ENCODE measurements at places on chromosomes 12 and 14.

DNA sequence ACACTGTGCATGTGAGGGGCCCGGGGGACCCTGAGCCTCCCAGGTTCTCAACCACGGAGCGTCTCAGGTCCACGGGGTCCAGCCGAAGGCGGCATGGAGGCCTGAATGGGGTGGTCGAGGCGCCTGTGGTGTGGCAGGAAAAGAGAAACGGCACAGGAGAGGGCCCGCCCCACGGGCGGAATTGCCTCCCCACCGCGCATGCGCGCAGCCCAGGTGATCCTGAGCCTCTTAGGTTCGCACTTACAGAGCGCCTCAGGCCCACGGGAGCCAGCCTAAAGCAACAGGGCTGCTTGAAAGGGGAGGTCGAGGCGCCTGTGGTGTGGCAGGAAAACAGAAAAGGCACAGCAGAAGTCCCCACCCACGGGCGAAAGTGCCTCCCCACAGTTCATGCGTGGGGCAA is 311.0 kb downstream of the ALG10 start:
- DNase-seq, result no peak

DNA sequence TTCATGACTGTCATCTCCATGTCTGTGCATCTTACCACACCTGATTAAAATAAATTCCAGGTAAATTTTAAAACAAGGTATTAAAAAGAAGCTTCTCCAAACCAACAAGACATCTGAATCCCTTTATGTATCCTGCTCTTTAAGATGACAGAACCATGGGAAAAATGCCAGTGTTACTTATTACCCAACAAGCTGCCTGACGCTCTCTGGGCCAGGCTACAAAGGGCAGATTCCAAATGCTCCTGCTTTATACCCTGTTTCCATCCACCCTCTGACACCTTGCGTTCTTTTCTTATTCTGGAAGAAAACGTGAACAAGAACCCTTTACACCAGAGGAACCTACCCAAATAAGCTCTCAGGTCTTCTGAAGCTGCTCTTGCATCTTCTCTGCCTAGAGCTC is 70.7 kb downstream of the SLC8A3 start:
- DNase-seq, result no peak

DNA sequence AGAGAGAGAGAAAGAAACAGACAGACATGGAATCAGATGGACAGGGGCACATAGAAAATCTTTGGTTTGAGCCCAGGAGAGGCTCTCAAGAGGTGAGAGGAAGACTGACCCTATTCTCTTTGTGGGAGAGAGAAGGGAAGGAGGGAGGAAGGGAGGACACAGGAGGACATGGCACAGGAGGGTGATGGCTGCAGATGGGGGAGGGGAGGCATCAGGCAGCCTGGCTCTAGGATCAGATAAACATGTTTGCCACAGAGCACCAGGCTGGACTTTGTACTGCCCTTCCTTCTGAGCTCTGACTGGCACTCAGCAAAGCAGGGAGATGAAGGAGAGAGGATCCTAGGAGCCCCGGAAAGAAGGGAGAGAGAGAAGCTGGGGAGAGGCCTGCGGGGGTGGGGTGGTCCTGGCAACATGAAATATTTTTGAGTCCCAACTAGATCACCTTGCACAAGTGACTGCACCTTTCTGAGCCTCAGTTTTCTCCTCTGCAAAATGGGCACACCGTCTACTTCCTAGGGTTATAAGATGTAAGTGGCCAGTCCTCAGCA is 6.1 kb downstream of the HNF1A start:
- DNase-seq, result no peak

DNA sequence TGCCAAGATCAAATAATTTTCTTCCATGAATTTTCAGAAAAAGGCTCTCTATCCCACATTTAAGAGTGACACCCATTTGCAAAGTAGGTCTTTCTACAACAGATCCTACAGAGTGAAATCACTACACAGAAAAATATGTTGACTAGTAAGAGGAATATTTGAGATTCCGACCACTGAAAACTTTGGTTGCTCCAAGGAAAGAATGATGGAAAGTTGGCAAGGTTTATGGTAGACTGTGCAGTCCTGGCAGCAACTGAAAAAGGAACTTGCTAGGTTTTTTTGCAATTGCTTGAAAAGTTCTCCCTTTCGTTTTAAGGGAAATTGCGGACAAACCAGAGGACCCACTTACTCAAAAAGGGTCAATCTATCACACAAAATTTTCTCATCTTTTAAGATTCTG is 83.1 kb upstream of the TSPAN8 start:
- no peak for DNase-seq

DNA sequence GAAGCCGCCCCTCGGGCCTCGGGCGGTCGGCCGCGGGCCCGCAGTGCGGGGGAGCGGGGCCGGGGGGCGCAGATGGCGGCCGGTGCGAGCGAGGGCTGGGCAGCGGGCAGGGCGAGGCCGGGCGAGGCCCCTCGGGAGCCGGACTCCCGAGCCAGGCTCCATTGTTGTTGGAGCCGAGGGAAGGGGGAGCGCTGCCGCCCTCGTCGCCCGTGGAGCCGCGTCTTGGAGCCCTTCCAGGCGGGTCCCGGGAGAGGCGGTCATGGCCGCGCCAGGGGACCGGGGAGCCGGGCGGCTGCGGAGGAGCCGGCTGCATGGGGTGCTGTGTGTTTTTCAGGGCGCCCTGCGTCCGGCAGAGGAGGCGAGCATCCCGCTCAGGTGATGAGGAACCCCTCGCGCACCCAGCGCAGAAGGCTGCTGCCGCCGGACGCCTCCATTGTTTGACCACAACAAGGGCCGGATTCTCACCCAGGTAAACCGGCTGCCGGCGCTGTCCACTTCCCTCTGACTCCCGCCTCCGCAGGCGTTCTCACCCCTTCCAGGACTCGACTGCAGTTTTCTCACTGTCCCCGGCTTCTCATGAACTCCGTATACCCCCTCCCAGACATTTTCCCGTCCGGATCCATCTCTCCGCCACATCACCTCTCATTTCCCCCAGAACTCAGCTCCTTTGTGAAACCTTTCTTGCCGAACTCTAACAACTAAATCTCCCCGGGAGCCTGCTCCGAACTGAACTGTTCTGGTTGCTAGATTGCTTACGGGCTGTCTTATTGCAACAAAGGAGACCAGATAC is 732 bp downstream of the ZNF664 start:
- DNase-seq, result peak; percentile 14

DNA sequence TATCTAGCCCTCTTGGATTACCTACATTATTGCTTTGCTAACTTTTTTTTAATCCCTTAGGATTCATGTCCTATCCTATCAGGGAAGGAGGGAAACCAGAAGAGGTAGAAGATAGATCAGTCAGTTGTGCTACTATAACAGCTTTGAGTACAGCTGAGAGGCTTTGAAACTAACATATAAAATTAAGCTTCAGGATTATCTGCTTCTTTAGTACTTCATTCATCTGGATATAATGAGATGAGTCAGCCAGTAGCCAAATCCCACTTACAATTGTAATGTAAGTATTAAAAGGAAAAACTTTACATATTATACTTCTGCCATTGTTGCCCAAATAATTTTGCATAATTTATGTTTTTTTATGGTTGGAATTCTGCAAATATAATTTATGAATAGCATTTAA is 33.4 kb upstream of the ANO6 start:
- no peak for DNase-seq

DNA sequence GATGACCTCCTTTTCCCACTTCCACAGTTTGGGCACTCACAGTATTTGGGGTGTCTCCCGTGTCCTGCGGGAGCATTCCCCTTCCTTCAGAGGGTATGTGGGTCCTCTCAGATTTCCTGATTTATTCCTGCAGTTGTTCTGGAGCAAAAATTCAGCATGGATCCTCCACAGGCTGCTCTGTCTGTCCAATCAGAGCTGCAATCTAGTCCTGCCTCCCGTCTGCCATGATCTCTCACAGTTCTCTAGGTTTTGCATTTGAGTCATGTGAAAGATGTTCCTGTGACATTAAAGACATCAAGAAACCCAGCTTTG is 435.9 kb downstream of the TMTC2 start:
- DNase-seq, result no peak

DNA sequence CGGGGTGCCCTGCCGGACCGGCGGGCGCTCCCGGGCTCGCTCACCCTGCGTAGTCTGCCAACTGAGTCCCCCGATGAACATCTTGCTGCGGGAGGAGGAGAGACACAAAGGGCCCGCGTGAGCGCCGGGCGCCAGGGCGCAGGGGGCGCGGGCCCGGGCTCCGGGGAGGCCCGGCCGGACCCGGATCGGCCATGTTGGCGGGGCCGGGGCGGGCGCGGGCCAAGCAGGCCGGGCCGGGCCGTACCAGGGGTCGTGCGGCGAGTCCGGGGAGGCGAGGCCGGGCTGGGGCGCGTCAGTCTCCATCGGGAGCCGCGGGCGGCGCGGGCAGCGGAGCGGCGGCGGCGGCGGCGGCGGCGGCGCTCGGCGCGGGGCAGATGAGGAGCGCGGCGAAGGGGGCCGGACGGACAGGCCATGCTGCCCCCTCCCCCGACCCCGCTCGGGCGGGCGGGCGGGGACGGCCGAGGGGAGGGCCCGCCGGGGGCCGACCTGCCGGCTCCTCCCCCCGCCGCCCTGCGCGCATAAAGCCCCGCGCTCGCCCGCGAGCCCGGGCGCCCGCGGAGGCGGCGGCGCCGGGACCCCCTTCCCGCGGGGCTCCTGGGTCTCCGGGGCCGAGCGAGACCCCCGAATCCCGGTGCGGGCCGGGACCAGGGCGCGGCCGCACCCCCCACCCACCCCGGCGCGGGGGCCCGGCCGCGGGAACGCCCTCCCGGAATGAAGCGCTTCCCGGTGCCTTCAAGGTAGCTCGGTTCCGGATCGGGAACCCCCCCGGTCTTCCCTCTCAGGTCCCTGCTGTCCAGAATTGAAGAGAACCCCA is at the start of gene MSI1:
TSS of gene MSI1 (minus strand) at position 376 of the 814 bp plus-strand sequence. CDS start at position 303, 73 bp downstream.
- DNase-seq, result no peak

GRCh38 chr12:132248453-132249167 is 80.8 kb downstream of the GALNT9 start:
- DNase-seq, result no peak

- no peak for DNase-seq
These were observed 15.9 kb downstream of the GALNT8 start for GRCh38 chr12:4736091-4736490.

DNA sequence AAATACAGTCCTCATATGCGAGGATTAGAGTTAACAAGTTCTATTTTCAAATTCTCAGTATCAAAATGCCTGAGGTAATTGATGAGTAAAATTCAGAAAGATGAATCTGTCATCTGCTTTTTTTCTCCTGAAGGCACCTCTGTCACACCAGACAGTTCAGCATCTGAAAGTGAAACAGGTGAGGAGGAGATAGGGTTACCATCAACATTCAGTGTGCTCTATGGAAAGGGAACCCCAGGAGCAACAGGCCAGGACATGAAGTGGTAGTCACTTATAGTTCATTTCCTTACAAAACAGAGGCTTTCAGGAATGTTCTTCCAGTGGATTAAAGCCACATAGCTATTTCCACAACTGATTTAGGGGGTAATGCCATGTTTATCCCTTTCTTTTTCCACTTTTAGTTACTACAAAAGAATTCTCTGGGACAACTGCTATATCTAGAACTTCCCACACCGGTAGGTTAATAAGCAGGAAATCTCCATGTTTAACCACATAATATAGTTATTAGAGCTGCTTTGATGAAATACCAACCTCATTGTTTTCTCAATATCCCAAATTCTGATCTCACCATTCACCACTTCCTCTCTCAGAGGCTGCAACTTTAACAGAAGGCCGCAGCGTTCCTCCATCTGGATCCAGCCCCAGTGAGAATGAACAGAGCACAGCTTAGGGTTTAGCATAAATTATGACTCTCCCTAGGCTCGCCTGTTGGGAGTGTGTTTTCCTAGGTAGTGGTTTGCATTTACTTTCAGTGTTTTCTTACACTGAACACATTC is 177.0 kb upstream of the CNTN1 start:
- no peak for DNase-seq

- no peak for DNase-seq
These were observed 28.9 kb upstream of the PPM1A start for GRCh38 chr14:60220084-60220483.

DNA sequence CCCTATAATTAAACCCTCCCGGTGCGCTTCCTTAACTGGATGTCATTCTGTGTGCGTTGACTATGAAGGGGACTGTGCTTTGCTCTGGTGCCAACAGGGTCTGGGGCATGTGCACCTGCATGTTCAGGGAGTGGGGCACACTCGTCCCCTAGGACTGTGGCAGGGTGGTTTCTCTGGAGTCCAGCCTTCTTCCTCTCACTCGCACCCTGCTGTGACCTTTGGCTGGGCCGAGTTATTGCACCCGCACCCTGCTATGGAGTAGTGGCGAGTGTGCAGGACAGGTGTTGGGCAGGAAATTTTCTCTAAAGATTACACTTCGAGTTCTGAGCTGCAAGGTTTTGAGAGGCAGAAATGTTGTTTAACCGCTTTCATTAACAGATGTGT is 138.9 kb downstream of the PLXNC1 start:
- DNase-seq, result no peak

GRCh38 chr12:130800312-130800711 is 38.7 kb downstream of the STX2 start:
- no peak for DNase-seq

DNA sequence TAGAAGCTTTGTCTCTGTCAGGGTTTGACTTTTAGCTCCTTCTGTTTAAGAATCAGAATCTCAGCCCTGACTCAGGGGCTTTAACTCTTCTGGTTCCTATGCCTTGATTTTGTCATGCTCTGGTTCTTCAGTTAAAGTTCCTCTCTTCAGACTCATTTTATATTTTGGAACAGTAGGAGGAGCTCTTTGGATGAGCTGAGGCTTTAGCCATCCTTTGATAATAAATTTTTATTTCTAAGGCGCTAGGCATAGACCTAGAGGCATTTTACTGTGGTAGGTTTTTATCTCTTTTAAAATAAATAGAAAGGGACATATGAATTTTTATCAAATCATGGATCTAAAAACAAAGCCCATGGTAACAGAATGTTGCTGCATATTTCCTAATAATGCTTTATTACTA is 51.7 kb downstream of the ATP23 start:
- no peak for DNase-seq

GRCh38 chr14:102982852-102983470 is 60.5 kb downstream of the AMN start:
- no peak for DNase-seq

DNA sequence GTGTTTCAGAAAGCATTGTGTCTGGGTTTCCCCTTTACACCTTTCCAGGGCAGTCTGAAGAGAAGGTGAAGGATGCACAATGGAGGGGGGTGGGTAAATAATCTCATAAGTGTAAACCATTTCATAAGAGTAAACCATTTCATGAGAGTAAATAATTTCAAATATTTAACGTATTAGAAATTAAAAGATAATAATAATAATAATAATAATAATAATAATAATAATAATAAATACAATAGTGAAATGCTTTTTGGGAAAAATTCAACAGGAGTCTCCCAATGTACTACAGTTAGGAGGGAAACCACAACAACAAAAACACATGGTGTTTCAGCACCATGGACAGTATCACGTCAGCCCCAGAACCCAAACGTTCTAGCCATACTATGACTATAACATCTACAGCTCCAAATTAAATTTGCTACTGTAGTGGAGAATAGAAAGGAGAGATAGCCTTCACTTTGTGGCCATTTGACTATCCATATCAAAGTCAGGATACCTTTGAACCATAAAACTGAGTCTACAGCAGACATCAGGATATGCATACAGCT is 691.8 kb downstream of the BCL11B start:
- DNase-seq, result no peak

GRCh38 chr14:48973151-48973550 is 613.0 kb downstream of the RPS29 start:
- DNase-seq, result no peak

Data from hematopoietic multipotent progenitor cell treated with erythropoietin and hydrocortisone succinate and interleukin-3 and kit ligand, for 15 days (in vitro differentiated cells).